ENCODE measurements at places on chromosomes 2 and 18. TPM values are rescaled to one million over a fixed set of nuclear protein-coding genes. Genes with fewer than 3 reads are reported as not detected.

CRYBA2 gene
- total RNA-seq: not detected

RESP18 gene
- not detected for total RNA-seq

CD226 gene
- total RNA-seq: 1.3 TPM

- H3K27ac ChIP-seq: no peak overlapping the region
- H3K27me3 ChIP-seq: no peaks in the 10 kb centered on the region
- no peak for DNase-seq
- H3K4me1 ChIP-seq: no peaks in the 10 kb centered on the region
- H3K4me3 ChIP-seq: no peak overlapping the region
Observed at GRCh38 chr2:54149638-54150441, 34.4 kb downstream of the ACYP2 start.

- H3K27me3 ChIP-seq: no peaks in the 10 kb centered on the region
- no peak for DNase-seq
- H3K27ac ChIP-seq: no peak overlapping the region
- H3K4me1 ChIP-seq: no peaks in the 10 kb centered on the region
- H3K4me3 ChIP-seq: no peak overlapping the region
Observed at GRCh38 chr18:56804395-56804794, 153.2 kb downstream of the WDR7 start.

GRCh38 chr2:109295781-109296117 lies 166.7 kb downstream of the SH3RF3 start:
- no peak for DNase-seq
- no peak overlapping the region for H3K4me3 ChIP-seq
- no peak overlapping the region for H3K27ac ChIP-seq
- H3K36me3 ChIP-seq: no peaks in the 10 kb centered on the region
- no peaks in the 10 kb centered on the region for H3K27me3 ChIP-seq

DNA sequence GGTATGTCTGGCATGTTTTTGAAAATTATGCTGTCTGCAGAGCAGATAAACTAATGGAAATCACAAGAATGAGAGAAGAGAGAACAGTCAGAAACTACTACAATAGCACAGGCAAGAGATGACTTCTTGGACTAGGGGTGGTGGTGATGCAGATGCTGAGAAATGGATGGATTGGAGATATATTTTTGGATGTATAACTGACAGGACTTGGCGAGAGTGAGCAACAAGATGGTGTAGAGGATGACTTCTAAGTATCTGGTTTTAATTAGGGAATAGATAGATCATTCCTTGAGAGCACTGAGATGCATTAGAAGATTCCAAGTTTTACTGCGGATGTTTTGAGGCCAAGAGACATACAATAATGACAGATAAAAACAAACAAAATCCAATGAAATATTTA lies 328.2 kb downstream of the PID1 start:
- DNase-seq: no peak
- H3K27ac ChIP-seq: no peak overlapping the region
- no peak overlapping the region for H3K4me3 ChIP-seq
- H3K36me3 ChIP-seq: no peaks in the 10 kb centered on the region

DNA sequence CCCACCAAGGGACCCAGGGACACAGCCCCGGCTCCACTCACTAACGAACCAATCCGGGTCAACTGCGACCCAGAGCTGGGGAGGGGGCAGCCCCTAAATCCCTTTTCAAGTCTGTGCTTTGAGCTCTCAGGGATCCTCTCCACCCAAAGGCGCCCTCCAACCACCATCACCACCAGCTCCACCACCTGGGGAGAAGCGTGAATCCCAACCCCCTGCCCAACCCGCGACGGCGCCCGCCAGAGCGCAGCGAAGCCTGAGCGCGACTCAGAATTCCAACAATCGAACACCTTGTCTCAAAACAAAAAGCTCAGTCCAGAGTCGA lies 497 bp downstream of the DSC3 start:
- H3K4me3 ChIP-seq: peak overlapping the region; percentile 23
- H3K4me1 ChIP-seq: no peaks in the 10 kb centered on the region
- no peak for DNase-seq
- peaks cover 5% of the 10 kb centered on the region for H3K27me3 ChIP-seq
- no peak overlapping the region for H3K27ac ChIP-seq

DNA sequence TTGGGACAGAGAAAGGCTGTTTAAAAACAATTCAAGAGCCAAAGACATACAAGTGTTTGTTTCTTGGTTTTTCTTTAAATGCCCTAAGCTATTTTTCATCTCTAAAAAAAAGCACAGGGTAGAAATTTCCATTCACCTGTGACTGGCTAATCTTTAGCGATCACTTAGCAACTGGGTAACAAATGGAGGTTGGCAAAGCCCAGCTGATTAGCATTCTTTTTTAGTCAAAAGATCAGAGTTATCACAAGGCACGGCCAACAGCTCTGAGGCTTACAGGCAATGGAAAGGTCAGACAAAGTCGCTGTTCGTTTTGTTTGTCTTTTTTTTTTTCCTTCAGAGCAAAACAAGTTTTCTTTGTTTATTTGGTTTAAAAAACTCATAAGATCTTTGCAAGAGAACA lies 29.0 kb upstream of the TTR start:
- H3K36me3 ChIP-seq: no peaks in the 10 kb centered on the region
- DNase-seq: no peak
- H3K27me3 ChIP-seq: no peaks in the 10 kb centered on the region
- H3K4me1 ChIP-seq: peaks cover 4% of the 10 kb centered on the region

- H3K4me3 ChIP-seq: no peak overlapping the region
- H3K4me1 ChIP-seq: peaks cover 66% of the 10 kb centered on the region
- H3K27ac ChIP-seq: peak overlapping the region; percentile 83
- peaks cover 44% of the 10 kb centered on the region for H3K36me3 ChIP-seq
- no peaks in the 10 kb centered on the region for H3K27me3 ChIP-seq
- no peak for DNase-seq
Observed at GRCh38 chr2:3465844-3466481, 53.4 kb downstream of the ADI1 start.

DNA sequence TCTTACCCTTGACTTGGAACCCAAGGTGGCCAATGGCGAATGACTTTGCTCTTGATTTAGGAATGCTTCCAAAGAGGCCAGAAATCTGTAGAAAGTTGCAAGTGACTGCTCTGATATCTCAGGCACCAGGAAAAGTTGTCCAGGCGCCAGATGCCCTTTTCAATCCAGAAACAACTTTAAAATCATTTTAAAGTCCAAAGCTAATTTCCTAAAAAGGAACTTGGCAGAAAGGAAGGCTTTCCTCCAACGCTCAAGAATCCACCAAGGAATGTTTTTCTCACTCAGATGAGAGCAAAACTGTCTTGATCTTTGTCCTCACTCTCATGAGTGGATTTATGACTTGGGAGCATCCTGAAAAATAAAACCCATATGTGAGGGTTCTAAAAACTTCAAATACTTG lies 5.3 kb downstream of the NGEF start:
- no peak overlapping the region for H3K27ac ChIP-seq
- H3K4me3 ChIP-seq: no peak overlapping the region
- no peaks in the 10 kb centered on the region for H3K27me3 ChIP-seq
- H3K36me3 ChIP-seq: no peaks in the 10 kb centered on the region
- no peak for DNase-seq
- no peaks in the 10 kb centered on the region for H3K4me1 ChIP-seq

- H3K27ac ChIP-seq: no peak overlapping the region
- no peak for DNase-seq
- H3K36me3 ChIP-seq: no peaks in the 10 kb centered on the region
- H3K4me3 ChIP-seq: no peak overlapping the region
Observed at GRCh38 chr2:101614127-101614759, 83.3 kb upstream of the MAP4K4 start.

DNA sequence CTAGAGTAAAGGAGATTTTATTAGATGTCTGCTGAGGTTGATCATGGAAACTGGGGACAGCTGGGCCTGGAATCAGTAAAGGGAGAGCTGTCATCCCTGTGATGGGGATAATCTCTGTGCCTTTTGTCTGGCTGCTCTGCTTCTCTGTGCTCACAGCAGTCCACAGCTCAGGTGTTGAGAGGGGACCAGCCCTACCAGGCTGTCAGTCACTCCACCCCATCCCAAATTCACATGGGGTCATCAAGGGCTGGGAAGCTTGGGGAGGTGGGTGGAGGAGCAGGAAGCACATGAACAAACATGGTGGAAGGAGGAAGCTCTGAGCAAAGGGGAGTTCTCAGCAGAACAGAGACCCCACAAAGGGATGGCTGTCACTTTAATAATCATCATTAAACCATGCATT lies 13.7 kb upstream of the LRRFIP1 start:
- H3K27me3 ChIP-seq: no peaks in the 10 kb centered on the region
- H3K27ac ChIP-seq: no peak overlapping the region
- no peaks in the 10 kb centered on the region for H3K4me1 ChIP-seq
- H3K36me3 ChIP-seq: no peaks in the 10 kb centered on the region

GRCh38 chr2:165508927-165509326 lies 39.4 kb downstream of the CSRNP3 start:
- H3K27me3 ChIP-seq: no peaks in the 10 kb centered on the region
- no peaks in the 10 kb centered on the region for H3K4me1 ChIP-seq
- H3K36me3 ChIP-seq: no peaks in the 10 kb centered on the region
- no peak overlapping the region for H3K27ac ChIP-seq

DNA sequence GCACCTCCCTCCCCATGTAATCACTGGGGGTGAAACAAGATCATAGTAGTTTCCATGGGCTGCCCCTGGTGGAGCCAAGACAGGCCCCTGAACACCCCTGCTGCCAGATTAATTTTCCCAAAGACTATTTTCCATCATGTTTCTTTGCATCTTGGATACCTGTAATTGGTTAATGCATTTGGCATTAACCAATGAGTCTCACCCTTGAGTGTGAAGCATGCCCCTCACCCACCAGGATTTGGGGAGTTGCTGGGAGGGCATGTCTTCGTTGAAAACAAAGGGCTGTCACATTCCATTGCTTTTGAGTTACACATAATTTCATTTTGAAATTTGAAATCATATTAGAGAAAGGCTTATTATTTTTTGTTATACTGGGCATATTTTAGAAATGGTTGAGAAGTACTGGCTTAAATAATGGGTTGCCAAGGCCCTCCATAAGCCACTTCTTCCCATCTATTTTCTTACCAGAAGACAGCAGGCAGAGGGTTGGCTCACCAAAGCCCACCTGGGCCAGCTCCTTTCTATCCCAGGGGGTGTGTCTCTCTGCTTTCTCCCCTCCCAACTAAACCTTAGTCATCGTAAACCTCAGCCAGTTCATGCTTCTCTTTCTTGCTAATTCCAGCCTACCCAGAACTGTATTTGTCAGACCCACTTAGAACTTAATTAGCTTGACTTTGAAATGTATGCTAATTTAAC lies 51.8 kb downstream of the ATIC start:
- H3K4me3 ChIP-seq: no peak overlapping the region
- no peaks in the 10 kb centered on the region for H3K4me1 ChIP-seq
- no peak for DNase-seq
